ENCODE measurements at places on chromosomes 6 and 20.

DNA sequence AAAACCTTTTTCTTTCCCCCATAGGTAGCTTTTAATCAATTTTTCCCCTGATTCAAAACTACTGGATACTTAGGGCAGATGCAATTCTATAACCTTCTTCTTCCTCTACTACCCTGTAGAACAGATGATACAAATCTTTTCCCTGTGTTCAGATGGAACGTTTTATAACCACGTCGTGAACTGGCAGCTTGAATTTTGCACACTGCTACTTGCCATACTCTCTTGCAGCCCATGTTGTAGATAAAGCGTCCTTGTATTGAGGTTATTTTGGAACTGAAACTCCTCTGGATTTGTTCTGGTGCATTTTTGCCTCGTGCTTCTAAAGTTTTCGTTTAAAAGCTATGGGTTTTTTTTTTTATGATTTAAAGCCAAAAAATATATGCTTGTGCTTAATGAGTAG is 440.2 kb downstream of the RFPL4B start:
- DNase-seq, result no peak

- no peak for DNase-seq
Observed at GRCh38 chr6:90940812-90941481, 354.1 kb upstream of the MAP3K7 start.

- no peak for DNase-seq
Observed at GRCh38 chr6:36758516-36759147, 61.0 kb downstream of the RAB44 start.

GRCh38 chr20:51910321-51911050 is 108.2 kb upstream of the SALL4 start:
- no peak for DNase-seq

DNA sequence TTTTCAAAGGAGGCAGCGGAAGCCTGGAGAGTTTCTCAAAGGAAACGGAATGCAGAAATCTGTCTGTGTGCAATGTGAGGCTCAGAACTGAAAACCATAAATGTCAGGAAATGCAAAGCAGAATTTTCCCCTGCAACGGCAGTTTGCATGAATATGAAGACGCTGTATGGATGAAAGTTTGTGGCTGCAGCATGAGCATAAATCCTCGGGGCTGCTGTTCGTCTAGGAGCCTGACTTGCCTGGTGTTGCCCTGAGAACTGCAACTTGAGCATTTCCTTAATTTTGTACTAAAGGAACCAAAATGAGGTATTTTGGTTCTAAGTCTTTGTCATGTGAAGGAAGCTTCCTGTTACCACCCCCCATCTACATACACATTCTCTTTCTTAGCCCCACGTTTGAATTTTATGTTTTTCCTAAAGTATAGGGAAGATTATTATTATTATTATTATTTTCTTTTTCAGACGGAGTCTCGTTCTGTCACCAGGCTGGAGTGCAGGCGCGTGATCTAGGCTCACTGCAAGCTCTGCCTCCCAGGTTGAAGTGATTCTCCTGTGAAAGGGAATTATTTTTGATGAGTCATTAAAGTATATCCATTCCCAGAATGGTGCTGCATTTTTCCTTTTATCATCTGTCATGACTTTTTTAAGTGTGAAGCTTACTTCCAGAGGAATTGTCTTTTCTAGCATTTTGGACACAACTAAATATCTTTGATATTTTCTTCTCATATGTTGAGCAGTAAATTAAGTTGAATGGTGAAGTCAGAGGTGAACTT is 33.1 kb downstream of the MTHFD1L start:
- no peak for DNase-seq

- DNase-seq, result no peak
Observed at GRCh38 chr6:29451471-29452193, 5.2 kb downstream of the OR11A1 start.

GRCh38 chr20:59748619-59749191 is 144.4 kb downstream of the PHACTR3 start:
- DNase-seq, result no peak

DNA sequence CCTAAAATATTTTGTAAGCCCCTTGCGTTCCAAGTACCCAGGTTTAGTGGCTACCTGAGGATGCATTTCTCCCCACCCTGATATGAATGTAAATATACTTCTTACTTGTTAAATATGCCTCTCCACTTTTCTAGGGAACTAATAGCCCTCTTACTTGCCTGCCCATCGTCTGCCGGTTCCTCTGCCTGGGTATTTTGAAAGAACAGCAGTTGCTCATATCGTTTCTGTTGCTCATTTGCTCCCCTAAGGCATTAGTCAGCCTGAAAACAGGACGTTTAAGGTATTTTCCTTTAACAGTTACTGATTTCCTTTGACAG is 141.3 kb upstream of the CARMIL1 start:
- no peak for DNase-seq

DNA sequence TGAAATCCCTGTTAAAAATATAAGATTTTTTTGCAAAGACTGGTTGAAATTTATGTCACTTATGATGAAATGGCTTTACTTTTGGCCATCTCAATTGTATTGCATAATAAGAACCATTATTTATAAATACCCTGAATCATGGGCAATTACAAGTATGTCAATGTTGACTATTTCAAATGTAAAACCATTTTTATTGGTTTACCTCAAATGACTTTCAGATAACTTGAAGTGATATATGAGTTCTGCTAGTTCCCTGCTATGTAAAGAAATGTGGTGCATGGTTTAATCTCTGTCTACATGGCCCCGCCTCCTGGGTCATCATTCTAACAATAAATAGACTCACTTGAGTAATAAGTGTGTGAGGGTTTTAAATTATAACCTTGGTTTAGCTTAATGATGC is 275.6 kb upstream of the PREP start:
- DNase-seq, result no peak

GRCh38 chr6:6270948-6271535 is 49.4 kb downstream of the F13A1 start:
- DNase-seq, result no peak

DNA sequence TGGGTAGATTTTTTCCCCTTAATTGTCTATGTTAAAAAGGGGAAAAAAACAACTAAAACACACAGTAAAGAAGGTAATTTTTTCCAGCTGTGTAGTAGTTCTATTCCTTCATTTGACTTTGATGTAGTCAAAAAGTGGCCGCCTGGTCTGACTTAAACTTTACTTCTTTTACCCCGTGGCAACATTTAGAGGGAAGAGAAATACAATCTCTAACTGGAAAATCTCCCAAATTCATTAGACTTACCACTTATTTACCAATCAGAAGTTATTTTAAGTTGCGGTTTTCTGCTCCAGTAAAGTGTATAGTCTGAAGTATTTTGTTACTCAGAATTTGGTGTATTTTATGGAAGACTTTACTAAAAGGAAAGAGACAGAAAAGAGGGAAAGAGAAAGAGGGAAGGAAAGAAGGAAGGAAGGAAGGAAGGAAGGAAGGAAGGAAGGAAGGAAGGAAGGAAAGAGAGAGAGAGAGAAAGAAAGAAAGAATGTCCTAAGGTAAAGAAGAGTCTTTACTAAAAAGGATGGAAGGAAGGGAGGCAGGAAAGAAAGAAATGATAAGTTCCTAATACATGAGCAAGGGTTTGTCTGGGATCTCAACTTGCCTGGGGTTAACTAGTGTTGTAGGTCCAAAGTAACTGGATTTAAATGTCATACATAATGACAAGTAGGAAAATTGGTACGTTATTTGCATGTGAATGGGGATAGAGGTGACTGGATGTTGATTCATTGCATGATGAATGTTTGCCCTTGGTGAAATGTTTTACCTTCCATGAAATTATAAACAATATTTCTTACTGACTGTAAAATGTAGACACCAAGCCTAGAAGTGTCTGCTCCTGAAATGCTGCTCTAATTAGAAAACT is 135.1 kb downstream of the SAMD5 start:
- no peak for DNase-seq

GRCh38 chr6:106783640-106784566 is 154.5 kb downstream of the QRSL1 start:
- no peak for DNase-seq

GRCh38 chr6:32815996-32816395 is 806 bp downstream of the HLA-DOB start:
- no peak for DNase-seq

DNA sequence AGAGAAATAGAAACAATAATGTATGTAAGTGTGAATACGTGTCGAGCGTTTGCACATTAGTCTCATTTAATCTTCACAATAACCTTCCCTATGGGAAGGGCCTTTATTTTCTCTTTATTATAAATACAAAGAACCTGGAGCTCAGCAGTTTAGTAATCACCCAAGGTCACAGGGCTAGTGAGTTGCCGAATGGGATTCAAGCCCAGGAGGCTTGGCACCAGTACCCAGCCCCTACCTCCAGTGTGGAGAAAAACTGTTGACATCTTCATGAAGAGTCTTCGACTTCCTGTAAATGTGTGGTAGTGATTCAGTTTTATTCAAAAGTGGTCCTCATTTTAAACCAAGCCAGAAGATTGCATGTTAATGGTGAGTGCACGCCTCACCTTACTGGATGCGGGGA is 162.8 kb downstream of the SCML4 start:
- DNase-seq, result no peak

DNA sequence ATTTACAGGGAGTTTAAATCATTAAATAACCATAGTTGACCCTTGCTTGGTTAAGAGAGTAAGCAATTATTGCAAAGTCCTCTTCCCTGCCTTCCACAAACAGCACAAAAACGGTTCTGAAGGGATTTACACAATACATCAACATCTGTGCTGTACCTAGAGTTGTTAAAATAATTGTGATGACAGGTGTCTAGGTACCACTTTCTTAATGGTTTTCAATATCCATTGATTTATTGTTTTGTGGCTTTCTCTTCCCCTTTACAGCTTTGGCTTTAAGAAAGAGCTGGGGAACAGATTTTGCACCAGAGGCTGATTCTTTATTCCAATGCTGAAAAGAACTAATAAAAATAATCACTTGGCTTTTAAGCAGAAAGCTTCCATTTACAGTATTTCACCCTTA is 598 bp upstream of the SOX4 start:
- no peak for DNase-seq

DNA sequence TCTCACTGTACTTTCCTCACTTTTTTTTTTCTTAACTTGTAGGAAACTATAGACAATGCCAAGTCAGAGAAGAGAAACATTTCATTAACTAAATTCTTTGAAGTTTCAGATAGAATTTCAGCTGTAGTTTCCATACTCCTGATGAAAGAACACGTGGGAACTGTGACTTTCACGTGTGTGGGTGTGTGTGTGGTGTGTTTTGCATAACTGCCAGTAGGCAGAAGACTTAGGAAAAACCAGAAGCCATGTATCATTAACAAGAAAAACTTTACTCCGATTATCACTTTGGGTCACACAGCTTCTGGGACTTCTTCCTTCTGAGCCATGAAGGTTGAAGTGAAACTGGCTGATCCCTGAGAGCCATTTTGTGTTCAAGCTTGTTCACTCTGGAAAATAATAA is 483.3 kb downstream of the TFAP2B start:
- no peak for DNase-seq

DNA sequence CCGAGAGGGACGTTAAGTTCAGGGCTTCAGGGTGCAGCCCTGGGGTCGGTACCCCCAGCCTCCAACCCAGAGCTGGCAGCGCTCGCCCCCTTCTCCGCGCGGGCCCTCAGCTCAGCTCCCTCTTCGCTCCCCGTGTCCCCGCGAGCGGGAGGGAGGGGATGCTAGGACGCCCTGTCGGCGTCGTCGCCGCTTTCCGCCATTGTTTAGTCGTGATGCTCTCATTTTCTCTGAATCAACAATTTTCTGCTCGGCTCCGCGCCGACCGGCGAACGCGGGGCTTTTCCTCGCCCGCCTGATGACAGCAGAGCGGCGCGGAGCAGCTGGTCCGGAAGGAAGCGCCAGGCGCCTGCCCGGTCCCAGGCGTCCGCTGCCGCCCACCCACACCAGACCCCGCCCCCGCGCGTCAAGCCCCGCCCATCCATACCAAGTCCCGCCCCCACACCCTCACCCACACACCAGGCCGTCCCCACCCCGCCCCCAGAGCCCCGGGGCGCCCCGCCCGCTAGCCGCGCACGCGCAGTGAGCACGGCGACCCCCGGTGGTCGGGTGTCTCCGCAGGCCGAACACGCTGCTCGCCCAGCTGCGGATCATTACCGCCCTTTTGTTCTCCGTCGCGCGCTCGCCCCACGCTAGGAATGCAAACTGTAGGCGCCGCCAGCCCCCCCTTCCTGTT is 50.1 kb upstream of the SLC32A1 start:
- DNase-seq, result no peak

GRCh38 chr6:157034436-157035230 is 257.5 kb downstream of the ARID1B start:
- no peak for DNase-seq

DNA sequence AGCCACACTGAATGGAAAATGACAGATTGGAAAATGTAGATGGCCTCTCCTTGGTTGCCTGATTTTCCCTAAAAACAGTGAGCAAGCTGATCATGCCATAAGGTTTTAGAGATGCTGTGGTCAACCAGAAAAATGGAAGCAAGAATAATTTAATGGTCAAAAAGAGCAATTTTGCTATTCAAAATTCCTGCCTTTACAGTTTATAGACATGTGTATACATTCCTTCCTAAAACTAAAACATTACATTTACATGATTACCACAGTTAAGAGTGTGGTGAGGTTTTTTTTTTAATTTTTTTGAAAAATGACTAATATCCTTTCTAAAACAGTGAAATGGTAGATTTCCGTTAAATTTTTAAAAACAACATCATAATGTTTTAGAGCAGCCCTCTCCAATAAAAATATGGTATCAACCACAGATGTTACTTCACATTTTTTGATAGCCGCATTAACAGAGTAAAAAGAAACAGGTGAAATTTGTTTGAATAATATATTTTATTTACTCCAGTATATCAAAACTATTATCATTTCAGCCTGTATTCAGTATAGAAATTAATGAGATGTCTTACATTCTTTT is 407.0 kb upstream of the SOX4 start:
- DNase-seq, result no peak

GRCh38 chr6:34992376-34992775 is 103.3 kb downstream of the ANKS1A start:
- no peak for DNase-seq

- no peak for DNase-seq
Observed at GRCh38 chr6:27477318-27478013, 4.6 kb upstream of the ZNF184 start.

All from activated CD4-positive, CD25-positive, alpha-beta regulatory T cell treated with anti-CD3 and anti-CD28 coated beads, Interleukin-2, amount 50 U/mL, for 16 hours (primary cell).